GM23338 (cell line): ENCODE measurements at places on chromosomes 12 and 14. TPM values are rescaled to one million over a fixed set of nuclear protein-coding genes. Genes with fewer than 3 reads are reported as not detected.
A peak's percentile ranks its signal among the peaks of the same experiment; 100 is the strongest.

Gene OASL
- total RNA-seq, result not detected in 2 replicates

- DNase-seq, result no peak
Measured at GRCh38 chr14:101505236-101505970, 55.9 kb upstream of the DIO3 start.

DNA sequence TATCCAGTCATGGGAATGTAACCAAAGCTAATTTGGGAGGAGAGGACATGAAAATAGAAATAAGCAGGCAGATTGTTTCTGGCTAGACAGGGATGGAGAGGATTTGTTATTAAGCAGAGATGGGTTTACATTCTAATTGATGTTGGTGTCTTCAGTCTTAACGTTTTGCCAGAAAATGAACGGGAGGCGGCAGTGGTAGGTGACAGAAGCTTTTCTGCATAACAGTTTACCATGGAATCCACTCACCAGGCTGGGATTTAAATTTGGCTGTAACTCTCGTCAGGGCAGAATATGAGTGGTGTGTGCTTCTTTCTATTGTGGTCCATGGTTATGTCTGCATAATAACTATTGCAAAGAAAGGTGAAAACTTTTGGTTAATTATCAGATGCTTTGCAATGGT, 50.2 kb upstream of the OTX2 start:
- DNase-seq, result no peak

DNA sequence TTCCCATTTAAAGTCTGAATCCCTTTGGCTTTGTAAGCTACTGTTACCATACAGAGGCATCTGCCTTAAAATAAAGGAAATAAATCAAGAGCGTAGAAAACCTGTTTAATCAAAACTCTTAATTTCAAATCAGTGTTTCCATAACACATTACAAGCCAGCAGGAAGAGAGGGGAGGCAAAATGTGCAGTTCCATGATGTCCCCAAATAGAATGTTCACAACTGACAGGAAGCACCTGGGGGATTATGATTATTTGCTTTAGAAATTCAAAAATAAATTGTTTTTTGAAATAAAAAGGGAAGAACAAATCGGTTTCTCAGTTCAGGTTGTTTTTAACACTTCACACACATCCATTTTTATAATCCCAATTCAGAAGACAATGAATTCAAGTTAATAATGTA, 21.4 kb downstream of the SOCS2 start:
- no peak for DNase-seq

Gene SDR9C7
- not detected in 2 replicates for total RNA-seq

- DNase-seq, result no peak
Measured at GRCh38 chr12:123253641-123254459, 17.8 kb downstream of the CDK2AP1 start.

Gene CCDC60
- not detected in 2 replicates for total RNA-seq

GRCh38 chr14:45253754-45254310, 830 bp upstream of the MIS18BP1 start:
- peak; percentile 17 for DNase-seq

DNA sequence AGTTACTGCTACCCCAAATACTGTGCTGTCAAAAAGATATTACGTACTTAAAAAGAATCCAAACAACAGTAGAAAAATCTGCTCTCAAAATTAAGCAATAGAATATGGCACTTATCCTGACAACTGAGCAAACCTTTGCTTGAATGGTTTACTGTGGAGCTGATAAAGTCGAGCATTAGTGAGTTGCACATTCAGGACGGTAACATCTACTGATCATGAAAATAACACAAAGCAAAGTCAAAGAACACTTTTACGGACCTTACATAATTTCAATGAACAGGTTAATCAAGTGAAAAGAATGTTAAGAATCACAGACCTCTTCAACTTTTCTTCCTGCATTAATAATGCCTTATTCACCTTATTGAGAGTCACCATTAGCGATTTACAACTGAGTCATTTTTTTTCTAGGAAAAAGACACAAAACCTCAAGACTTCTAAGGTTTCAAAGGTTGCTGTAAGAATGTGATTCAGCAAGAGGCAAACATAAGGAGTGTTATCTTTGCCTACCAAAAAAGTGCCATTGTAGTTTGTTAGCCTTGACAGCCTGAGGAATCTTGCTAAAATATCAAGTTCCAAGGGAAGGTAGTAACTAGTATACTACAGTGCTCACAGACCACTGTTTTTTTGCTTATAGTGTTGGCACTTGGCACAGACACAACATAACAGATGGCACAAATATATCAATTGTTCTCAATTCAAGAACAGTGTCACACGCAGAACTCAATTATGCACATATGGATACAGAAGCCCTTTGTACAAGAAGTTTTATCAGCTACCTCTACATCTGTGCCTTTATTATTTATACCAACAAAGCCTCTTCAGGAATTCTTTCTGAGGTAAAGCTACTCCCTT, 334.2 kb upstream of the RPL10L start:
- DNase-seq, result peak; percentile 1

GRCh38 chr12:94504386-94504785, 44.7 kb upstream of the CEP83 start:
- no peak for DNase-seq

DNA sequence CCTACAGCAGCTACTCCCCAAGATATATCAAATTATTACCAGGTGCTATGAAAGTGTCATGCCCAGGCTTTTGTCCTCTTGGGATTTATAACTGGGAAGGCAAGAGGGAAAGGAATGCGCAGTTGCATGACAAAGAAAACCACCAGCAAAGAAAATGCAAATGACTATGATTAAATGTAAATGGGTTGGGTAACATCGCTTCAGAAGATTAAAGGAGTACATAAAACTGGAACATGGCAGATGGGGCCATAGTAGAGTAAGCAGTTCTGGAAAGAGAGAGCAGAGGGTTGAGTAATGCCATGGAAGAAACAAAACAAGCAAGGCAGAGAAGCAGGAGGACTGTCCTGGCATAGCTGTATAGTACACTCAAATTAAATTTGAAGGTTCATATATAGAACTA, 493.1 kb downstream of the NOVA1 start:
- peak; percentile 37 for DNase-seq

GRCh38 chr12:12018454-12018853, 52.3 kb upstream of the BCL2L14 start:
- DNase-seq, result no peak

GRCh38 chr12:102043928-102044327, 17.9 kb downstream of the WASHC3 start:
- DNase-seq, result no peak

Gene PIANP
- total RNA-seq, result 2.0 and 2.2 TPM in 2 replicates

Gene ADCY4
- total RNA-seq, result 0.10 and 1.5 TPM in 2 replicates

DNA sequence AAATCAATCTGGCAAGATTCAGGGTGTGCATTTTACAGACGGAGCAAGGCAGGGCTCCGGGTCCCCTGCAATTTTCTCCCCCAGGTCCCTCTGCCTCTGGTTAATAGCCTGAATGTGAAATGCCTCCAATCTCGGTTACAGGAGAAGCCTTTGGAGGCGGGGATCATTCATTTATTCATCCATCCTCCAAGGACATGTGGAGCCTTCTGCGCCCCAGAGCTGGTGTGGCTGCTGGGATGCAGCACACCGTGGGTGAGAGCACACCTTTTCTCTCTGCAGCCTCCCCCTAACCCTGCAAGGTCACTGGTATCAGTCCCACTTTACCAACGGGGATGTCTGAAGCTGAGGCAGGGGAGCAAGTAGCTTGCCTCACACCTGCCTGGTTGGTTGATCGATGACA, 35.4 kb downstream of the CMKLR1 start:
- no peak for DNase-seq

GRCh38 chr12:56521209-56521589, 421 bp upstream of the RBMS2 start:
- DNase-seq, result no peak

Gene RAD51AP1
- total RNA-seq, result 75.2 and 84.5 TPM in 2 replicates

- no peak for DNase-seq
Measured at GRCh38 chr14:89160437-89160836, 256.6 kb downstream of the FOXN3 start.

Gene AVPR1A
- 0.08 and 0.24 TPM in 2 replicates for total RNA-seq
